MV-4-11 (cell line): ENCODE measurements at places on chromosomes 2 and 18.

DNA sequence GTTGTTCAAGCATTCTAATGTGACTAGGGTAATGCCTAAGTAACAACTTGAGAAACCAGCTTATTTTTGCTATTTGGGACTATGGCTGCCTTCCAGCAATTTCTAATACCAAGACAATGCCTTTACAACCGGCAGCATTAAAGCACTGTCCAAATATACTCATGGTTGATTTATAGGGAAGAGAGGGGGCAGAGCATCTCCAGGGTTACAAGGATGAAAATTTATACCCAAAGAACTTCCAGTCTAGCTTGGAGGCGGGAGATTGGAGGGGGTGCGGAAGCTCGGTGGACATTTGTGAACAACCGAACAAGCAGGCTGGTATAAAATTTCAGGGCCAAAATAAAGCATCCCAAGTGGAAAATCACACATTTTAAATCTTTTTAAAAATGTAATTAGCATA is 294.9 kb upstream of the STON1 start:
- DNase-seq: no peak

GRCh38 chr2:127081826-127082633 is 24.9 kb downstream of the BIN1 start:
- DNase-seq: no peak

DNA sequence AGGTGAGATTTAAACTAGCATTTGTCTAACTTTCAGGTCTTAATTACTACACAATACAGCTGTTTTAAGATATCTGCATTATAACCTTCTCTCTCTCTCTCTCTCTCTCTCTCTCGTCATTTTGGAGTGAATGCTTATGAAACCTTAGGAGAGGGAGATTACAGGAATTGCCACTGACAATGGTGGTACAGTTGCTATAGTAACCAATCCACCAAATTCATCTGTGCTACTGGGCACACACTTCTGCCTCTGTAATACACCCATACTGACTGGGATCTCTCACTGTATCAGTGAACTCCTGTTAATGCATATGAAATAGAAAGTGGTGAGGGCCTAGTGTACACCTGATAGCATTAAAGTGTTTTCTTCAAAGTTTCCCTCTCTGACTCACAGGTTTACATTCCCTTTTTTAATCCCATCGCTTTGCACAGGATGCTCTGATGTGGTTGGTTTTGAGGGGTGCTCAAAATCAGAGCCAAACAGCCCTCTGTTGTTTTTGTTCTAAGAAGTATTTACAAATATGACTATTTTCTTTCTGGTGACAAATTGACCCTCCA is 13.1 kb downstream of the KLHL14 start:
- DNase-seq: no peak

DNA sequence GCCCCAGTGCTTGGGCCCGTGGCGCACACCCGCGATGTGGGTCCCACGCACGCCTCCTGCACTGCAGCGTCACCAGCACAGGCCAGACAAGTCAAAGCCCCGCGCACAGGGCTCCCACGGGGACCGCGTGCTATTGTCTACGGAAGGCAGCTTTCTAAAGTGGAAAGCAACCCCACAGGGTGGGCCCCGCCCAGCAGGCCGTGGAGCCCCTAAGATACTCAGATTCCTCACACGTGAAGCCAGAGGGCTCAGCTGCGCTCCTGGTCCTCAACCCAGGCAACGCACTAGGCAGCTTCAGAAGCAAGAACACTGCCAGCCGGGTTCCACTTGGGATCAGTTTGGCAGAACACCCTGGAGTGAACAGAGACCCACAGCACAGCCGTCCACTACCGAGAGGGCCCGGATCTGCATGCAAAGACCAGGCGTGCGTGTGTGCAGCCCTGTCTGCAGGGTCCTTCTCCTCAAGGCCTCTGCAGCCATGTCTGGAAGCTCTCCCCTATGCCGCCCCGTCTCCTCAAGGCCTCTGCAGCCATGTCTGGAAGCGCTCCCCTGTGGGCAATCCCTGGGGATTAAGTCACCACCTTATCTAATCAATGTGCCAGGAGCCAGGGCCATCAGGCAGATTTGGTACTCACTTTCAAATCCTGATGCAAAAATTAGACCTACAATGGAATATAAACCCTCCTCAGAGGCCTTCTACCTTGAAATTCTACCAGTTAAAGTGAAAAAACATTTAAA is 231.3 kb downstream of the HDAC4 start:
- DNase-seq: no peak

GRCh38 chr2:78301166-78301789 is 724.2 kb upstream of the REG3G start:
- no peak for DNase-seq

DNA sequence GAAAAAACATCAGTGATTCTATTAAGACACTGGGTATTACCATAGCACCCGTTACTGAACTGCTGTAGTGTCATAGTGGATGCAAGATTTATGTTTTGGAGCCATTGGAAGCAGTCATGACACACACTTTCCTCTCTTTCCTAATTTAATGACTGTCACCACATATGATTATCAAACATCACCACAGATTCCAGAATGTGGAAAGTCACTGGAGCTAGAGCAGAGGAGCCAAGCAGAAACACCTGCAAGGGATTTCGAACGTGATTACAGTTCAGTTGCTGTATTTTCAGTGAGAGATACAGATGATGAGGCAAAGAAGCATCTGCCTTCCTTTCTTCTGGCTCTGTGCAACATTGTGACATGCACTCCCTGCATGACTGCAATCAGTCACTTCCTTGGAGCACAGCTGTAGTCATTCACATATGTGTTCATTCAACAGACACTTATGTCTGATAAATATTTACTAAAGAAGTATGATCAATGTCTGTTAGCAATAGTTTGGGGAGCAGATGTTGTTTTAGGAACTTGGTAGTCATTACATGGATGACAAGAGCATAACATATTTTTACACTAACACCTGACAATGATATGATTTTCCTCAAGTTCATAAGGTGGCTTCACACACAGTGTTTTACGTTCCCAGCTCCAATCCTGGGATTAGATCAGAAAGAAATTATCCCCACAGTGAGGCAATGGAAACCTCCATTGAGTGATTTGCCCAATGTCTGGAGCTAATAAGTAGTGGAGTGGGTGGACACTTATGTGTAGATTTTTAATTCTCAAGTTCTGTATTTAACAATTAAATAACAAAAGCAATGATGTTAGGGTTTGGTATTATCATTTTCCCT is 416.6 kb downstream of the PLCL1 start:
- no peak for DNase-seq

GRCh38 chr2:182615036-182615435 is 101.0 kb upstream of the DNAJC10 start:
- no peak for DNase-seq

GRCh38 chr2:30205456-30205855 is 25.9 kb upstream of the LBH start:
- DNase-seq: no peak

DNA sequence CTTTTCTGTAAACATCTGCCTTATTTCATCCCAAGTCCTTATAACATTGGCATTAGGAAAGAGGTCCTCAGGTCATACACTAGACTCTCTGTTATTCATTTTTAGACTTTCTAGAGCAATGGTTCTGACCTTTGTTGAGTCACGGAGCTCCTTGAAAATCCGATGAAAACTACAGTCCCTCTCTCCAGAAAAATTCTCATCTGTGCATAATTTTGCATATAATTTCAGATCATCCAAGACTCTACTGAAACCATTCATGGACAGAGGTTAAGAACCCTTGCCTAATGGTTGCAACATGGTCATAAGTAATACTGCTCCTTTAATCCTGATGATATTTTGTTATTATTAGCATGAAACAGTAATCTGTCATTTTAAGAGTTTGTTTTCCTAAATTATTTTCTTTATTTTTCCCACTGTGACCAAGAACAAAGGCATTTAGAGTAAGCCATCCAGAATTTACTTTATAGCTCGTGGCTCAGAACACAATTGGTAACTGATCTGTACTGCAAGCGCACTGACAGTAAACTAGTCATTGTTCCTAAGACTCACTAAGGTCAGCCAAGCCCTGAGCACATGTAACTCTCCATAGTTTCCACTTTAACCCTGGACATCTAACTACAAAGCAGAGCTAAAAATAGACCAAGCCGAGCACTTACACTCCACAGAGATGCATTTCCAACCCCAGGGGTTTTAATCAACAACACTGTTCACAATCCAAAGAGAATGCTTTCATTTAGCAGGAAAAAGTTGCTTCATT is 8.4 kb downstream of the MYOM1 start:
- DNase-seq: no peak

- DNase-seq: no peak
These were observed 50.1 kb downstream of the PPM1B start for GRCh38 chr2:44218771-44219170.
